ENCODE measurements at places on chromosomes 12 and 14. TPM values are rescaled to one million over a fixed set of nuclear protein-coding genes. Genes with fewer than 3 reads are reported as not detected.

- no peak for DNase-seq
Observed at GRCh38 chr12:45431126-45431525, 215.2 kb downstream of the ANO6 start.

The B4GALNT3 gene
- 2.2 TPM for polyA plus RNA-seq

The BAZ2A gene
- polyA plus RNA-seq, result 95.7 TPM

The CLEC1B gene
- 3.0 TPM for polyA plus RNA-seq

- DNase-seq, result no peak
Observed at GRCh38 chr12:59936534-59936933, 340.7 kb downstream of the SLC16A7 start.

The BRMS1L gene
- 22.0 TPM for polyA plus RNA-seq

DNA sequence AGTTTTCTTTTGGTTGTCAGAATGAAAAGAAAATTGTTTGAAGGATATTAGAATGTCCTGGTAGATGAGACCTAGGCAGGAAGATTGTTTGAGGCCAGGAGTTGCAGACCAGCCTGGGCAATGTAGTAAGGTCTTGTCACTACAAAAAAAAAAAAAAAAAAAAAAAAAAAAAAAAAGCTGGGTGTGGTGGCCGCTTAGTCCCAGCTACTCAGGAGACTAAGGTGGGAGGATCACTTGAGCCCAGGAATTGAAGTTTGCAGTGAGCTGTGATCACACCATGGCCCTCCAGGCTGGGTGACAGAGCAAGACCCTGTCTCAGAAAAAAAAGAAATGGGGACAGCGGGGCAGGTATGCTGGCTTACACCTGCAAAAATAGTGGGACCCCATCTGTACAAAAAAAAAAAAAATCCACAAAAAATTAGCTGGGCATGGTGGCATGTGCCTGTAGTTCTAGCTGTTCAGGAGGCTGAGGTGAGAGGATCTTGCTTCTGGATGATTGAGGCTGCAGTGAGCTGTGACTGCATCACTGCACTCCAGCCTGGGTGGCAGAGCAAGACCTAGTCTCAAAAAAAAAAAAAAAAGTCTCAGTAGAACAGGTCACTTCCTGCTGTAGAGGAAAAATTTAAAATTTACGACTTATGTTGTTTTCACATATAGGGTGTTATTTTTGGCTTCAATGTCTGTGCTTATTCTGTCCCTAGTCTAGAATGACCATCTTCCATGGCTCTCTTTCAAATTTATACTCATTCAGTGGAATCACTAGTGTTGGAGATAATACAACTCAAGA, 70.7 kb downstream of the PPHLN1 start:
- DNase-seq, result no peak

DNA sequence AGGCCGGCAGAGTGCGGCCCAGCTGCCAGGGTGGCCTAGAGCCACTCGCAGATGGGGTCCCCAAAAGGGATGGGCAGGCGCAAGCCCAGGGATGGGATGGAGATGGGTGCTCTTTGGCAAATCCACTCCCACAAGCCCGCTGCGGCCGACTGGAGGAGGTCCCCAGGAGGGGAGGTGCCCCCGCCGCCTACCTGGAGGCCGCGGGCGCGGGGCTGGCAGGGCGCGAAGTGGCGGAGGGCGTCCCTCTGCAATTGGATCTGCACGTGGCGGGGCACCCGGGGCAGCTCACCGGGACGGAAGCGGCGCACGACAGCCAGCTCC, 730 bp downstream of the PPP1R3E start:
- no peak for DNase-seq

DNA sequence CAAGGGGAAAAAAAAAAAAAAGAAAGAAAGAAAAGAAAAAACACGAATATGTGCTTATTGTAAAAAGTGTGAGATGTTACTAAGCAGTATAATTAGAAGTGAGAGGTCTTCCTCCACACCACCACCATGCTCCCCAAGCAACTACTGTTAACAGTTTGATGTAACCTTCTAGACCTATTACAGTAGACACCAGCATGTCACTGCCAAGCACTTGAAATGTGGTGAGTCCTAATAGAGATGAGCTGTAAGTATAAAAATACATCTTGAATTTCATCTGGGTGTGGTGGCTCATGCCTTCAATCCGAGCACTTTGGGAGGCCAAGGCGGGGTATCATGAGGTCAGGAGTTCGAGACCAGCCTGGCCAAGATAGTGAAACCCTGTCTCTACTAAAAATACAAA, 8.1 kb upstream of the SNRNP35 start:
- DNase-seq, result no peak

GRCh38 chr12:45355730-45356129, 139.8 kb downstream of the ANO6 start:
- DNase-seq, result no peak

Measured in right lung (tissue), 10 donors.